ENCODE measurements at places on chromosomes 6 and 20. TPM values are rescaled to one million over a fixed set of nuclear protein-coding genes. Genes with fewer than 3 reads are reported as not detected.
A peak's percentile ranks its signal among the peaks of the same experiment; 100 is the strongest.

GRCh38 chr6:34310817-34311216, 62.0 kb upstream of the SMIM29 start:
- DNase-seq, result no peak

- no peak for DNase-seq
Observed at GRCh38 chr6:143894655-143895054, 30.4 kb downstream of the ZC2HC1B start.

- no peak for DNase-seq
Observed at GRCh38 chr6:20220359-20220758, 8.1 kb upstream of the MBOAT1 start.

DNA sequence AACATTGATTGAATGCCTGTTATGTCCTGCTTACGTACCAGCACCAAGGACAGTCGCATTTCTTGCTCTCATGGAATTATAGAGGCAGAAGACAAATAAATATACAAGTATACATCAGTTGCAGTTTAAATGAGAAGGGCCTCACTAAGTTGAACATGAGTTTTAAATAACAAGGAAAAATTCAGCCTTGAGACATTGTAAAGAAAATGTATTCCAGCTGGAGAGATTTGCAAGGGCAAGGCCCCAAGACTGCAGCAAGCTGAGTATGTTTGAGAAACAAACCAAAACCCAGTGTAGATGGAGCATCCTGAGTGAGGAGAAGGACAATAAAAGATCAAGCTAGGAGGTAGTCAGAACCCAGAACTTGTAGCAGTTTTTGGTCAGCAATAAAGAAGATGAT, 123.2 kb upstream of the BMP5 start:
- DNase-seq, result no peak

- no peak for DNase-seq
Observed at GRCh38 chr6:110882274-110882619, 7.7 kb downstream of the AMD1 start.

GRCh38 chr6:125363824-125364165, 62.0 kb upstream of the HDDC2 start:
- no peak for DNase-seq

Gene RSPO3
- polyA plus RNA-seq, result not detected

Gene PLN
- polyA plus RNA-seq, result not detected

- DNase-seq, result no peak
Observed at GRCh38 chr20:18853946-18854646, 40.5 kb downstream of the SCP2D1 start.

DNA sequence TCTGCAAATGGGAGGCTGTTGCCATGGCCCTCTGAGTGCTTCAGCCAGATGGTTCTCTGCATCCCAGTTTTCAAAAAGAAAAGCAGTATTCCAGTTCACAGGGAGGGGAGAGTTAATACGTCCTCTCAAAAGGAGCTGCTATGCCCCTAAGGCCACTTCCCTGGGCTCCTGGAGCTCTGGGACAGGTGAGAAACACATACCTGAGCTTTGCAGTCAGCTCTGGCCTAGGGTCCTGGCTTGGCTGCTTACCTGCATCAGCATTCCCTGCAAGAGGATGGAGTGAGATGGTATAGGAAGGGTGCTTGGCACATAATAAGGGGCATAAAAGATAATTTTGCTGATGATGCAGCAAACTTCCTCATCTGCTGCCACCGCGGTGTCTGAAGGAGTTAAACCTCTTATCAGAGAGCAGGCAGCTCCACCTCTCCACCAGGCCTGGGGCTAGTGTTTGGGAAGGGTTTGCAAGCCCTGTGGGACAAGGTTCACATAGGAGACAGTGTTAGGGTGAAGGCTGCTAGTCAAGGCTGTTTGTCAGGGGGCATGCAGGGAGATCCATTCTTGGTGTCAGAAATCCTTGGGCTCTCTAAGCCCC, 62.7 kb downstream of the SLC24A3 start:
- DNase-seq, result no peak

Gene CST2
- not detected for polyA plus RNA-seq

Gene SIRPD
- polyA plus RNA-seq, result not detected

- DNase-seq, result no peak
Observed at GRCh38 chr6:10425975-10426780, 11.3 kb upstream of the TFAP2A start.

GRCh38 chr6:139080255-139080920, 51.8 kb downstream of the ABRACL start:
- DNase-seq, result peak; percentile 19

- DNase-seq, result no peak
Observed at GRCh38 chr6:72976484-72976883, 248.8 kb downstream of the KHDC1L start.

Gene ME1
- polyA plus RNA-seq, result 22.3 TPM

Gene MAP3K5
- polyA plus RNA-seq, result 1.1 TPM

Gene TCF19
- polyA plus RNA-seq, result 29.8 TPM

- DNase-seq, result no peak
Observed at GRCh38 chr20:9011121-9011520, 57.8 kb upstream of the PLCB4 start.

Gene RIN2
- 23.6 TPM for polyA plus RNA-seq

GRCh38 chr20:12902992-12903391, 105.8 kb upstream of the SPTLC3 start:
- DNase-seq, result no peak

Gene TMEM217
- 0.60 TPM for polyA plus RNA-seq

GRCh38 chr6:28580475-28580874, 54.8 kb downstream of the GPX5 start:
- DNase-seq, result no peak

GRCh38 chr6:11386323-11386722, 151.2 kb upstream of the TMEM170B start:
- no peak for DNase-seq

DNA sequence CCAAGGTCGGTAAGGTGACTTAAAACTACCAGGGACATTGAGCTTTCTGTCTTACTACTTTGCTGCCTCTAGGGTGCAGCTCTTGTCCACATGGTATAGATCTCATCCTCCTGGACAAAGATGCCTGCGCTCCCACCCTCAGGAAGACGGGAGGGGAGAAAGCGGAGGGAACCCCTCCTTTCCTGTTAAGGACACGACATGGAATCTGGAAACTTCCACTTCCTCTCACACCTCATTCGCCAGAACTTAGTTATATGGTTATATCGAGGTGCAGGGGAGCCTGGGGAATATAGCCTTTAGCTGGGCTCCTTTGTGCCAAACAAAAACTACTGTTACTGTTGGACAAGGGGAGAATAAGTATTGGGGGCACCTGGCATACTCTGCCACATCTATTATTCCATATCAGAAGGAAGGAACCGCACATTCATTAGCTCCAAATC, 224.3 kb upstream of the TSHZ2 start:
- no peak for DNase-seq

DNA sequence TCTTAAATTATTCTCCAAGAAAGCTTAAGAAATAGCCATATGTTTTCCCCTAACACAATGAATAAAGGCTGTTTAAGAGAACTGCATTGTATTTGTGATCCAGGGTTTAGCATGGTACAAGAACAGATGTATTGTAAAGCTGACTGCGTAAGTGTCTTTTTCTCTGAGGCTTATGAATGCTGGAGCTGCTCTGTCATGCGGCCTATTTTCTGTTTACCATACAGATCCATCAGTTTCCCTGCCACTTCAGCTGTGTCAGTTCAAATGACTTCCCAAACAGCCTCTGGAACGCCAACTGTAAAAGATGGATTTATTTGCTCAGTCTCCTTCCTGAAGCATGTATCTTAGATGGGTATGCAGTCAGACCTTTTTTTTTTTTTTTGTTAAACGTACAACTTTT, 419.3 kb upstream of the HS3ST5 start:
- no peak for DNase-seq

Gene UNC5CL
- 0.21 TPM for polyA plus RNA-seq

DNA sequence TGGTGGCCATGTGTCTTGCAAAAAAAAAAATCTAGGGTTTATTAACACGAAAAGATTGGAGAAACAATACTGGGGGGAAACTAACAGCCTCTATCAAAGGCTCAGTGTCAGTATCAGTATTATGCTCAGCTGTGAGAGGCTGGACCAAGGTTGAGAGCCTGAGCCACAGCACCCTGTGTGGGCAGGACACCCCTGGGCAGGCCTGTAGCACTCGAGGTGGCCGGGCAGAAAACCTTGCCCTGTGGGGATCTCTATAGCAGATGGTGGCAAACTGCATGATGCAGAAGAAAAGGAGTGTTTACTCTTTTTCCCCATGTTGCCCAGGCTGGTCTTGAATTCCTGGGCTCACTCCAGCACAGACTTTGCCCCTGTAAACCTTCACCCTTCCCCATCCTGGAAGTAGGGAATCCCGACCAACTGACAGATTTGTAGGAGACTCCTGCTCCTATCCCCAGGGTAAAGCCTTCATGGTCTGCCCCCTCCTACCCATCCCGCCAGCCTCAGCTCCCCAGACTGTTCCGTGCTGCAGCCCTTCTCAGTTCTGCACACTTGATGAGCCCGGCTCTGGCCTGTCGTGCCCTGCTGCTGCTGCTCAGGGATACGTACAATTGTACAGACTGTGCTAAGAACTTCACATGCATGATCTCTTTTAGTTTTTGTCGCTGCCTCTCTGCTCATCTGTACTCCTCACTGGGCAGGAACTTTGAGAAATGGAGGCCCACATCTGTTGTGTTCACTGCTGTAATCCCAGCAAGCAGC, 8.0 kb upstream of the KIFC1 start:
- no peak for DNase-seq

DNA sequence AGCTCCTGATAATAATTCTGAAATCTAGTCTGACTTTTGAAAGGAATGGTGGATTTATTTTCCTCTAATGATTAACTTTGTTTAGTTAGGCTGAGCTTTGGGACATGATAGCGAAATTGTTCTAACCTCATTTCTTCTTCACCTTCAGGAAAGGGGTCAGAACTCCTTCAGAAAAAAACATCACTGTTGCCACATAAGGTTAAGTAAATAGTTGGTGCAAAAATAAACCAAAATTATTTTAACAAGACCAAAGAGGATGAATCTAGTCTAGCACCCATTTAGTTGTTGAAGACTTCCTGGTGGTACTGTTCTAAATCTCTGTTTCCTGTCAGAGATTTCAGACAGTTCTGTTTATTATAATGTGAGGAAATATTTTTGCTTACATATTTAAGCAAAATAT, 379.8 kb downstream of the UTRN start:
- DNase-seq, result no peak

- DNase-seq, result no peak
Observed at GRCh38 chr6:156391061-156391672, 386.0 kb upstream of the ARID1B start.

DNA sequence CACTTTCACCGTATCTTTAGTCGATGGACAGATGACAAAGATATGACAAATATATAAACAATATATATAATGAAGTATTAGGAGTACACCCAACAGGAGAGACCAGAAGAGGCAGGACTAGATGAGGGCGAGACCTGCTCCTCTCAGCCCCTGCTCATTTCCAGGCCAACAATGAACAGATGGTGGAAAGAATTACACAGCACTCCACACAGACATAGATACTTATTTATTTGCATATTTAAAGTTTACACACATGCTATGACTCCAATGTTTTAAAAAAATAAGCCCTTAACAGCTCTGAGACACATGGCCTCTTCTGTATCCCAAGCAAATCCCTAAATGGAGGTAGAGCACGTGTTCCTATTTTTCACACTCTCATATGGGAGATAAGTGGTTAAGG, 10.4 kb downstream of the FAM210B start:
- no peak for DNase-seq

- peak; percentile 40 for DNase-seq
Observed at GRCh38 chr6:107674995-107675738, 148.9 kb downstream of the SCML4 start.

- DNase-seq, result no peak
Observed at GRCh38 chr6:166604328-166604727, 17.9 kb upstream of the RAMACL start.

Gene SCRT2
- not detected for polyA plus RNA-seq

Gene HINT3
- 5.5 TPM for polyA plus RNA-seq

DNA sequence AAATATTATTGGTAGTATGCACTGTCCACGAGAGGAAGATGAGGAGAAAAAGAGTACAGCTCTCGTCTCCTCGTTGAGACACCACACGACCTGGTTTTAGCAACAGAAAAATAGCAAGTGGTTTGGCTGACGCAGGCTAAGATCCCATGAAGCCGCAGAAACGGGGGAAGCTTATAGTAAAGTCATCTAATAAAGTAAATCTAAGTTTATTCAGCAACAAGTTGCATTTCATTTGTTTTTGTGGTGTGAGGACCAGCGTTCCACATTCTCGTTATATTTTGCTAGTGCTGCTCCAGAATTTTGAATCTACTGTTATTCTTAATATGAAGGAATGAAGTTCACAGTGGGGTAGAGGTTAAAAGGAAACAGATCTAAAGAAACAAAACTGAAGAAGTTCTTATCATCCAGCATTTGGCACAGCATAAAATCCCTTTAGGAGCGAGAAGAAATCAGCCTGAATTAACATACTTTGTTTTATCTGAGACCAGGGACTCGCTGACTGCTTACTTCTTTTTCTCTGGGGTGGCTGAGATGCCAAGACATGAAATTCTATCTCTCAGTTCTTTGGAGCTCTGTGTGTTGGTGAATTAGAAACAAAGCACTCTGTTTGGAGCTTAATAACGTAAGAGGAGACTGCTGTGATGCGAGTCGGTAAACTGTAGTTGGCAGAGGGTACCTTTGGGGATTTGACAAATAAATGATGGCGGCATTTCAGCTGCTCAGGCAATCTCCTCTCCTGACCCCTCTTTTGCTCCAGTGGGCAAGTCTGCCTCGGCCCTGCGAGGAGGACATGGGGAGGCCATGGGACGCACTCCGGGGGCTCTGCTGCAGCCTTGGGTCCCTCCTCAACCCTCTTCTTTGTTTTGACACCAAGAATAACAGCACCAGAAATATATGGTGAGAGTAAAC, 24.9 kb upstream of the IRF4 start:
- DNase-seq, result no peak

- no peak for DNase-seq
Observed at GRCh38 chr6:11437824-11438459, 99.6 kb upstream of the TMEM170B start.

GRCh38 chr20:40782043-40782368, 93.0 kb upstream of the MAFB start:
- DNase-seq, result no peak
